GM13977 (cell line): ENCODE measurements at places on chromosomes 3 and 15.

DNA sequence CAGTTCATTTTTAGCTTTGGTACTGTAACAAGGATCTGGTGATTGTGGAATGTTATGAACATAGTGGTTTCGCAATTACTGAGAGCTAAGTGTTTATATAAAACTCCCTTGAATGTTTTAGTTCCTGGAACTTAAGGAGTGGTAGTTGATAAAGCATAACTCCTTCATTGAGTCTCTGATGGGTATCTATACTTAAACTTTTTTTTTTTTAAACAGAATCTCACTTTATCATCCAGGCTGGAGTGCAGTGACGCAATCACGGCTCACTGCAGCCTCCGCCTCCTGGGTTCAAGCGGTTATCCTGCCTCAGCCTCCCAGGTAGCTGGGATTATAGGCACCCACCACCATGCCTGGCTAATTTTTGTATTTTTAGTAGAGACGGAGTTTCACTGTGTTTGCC, 11.3 kb downstream of the PRKCI start:
- no peak for DNase-seq

- no peak for DNase-seq
Measured at GRCh38 chr3:157477441-157477840, 25.8 kb downstream of the VEPH1 start.

- DNase-seq = no peak
Measured at GRCh38 chr3:74214286-74214685, 400.2 kb downstream of the CNTN3 start.

DNA sequence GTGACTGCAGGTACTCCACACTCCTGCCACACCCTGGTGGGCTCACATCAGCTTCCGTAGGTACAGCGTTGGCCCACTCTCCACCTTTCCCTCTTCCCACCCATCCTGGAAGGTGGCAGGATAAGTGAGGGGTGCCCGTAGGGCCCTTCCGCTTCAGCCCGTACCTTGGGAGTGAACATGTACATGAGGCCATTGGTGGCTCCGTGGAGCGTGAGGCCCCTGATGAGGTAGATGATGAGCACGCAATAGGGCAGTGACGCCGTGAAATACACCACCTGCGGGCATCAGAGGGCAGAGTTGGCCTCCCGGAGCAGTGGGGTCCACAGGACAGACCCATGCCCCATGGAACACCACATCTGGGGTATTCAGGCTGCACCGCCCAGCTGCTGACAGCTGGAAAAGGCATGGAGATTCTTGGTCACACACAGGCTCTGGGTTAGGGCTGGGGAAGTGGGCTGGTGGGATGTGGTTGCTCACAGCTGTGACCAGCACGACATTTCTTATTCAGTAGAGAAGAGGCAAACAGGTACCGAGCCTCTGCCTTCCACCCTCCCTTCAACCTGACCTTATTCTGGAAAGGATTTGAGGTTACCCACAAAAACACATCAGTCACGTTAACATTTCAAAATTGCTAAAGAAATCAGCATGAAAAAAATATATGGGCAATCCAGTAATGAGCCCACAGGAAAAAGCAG, 23.8 kb downstream of the SLC6A20 start:
- DNase-seq = no peak

- no peak for DNase-seq
Measured at GRCh38 chr3:16286751-16287543, 21.9 kb downstream of the OXNAD1 start.

- peak; percentile 52 for DNase-seq
Measured at GRCh38 chr15:67110361-67110781, 45.0 kb downstream of the SMAD3 start.

DNA sequence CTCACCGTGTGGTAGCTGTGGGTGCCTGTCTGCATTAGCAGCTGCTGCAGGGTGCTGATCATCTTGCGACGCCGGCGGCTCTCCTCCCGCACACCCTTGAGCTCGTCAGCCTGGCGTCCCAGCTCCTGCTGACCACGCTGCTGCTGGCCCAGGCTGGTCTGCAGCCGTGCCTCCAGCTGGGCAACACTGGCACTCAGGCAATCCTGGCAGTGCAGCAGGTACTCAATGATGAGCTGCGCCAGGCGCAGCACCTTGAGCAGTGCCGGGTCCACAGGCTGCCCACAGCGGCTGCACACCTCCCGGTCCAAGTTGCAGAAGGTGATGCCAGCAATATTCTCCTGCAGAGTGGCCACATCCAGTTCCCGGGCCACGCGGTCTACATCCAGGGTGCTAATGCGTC, 11.9 kb downstream of the DZIP1L start:
- no peak for DNase-seq

DNA sequence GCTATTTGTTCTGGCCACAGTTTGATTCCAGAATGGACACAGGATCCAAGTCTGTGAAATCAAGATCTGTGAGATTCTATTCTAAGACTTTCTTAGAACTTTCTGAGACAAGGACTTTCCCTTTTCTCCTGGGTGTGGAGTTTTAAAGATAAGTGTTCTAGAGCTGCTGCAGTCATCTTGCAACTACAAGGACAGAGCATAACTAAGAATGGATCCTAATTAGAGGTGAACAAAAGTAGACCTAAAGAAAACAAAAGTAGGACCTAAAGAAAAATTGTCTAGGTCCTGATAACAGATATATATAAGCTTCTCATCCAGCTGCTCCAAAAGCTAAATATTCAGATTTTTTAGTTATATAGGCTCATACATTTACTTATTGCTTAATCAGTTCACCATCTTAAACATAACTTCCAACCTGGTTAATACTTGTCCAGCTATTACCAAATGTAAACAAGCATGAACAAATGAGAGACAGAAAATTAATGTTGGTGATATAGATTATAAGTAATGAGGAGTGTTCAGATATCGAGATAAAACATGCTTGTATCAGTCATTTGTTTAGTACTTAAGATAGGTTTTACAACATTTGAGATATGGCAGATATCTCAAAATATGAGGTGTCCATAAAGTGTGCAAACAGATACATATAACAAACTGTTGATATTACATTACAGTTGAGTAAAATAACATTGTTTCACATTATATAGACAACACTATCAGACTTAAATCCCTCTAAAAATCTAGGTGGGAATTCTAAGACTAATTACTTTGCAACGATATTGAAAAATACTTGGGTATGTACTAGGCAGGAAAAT, 75.1 kb downstream of the CD200 start:
- peak; percentile 23 for DNase-seq
